Colonic mucosa (tissue), 4 donors: ENCODE measurements at places on chromosomes 4 and X. TPM values are rescaled to one million over a fixed set of nuclear protein-coding genes. Genes with fewer than 3 reads are reported as not detected.

HSFX4 gene
- total RNA-seq: not detected

ADH4 gene
- 1.5 TPM for total RNA-seq

MYOZ2 gene
- 0.08 TPM for total RNA-seq

UGT2B7 gene
- 3.0 TPM for total RNA-seq
